ENCODE measurements at places on chromosomes 4 and X.

- DNase-seq, result no peak
Measured at GRCh38 chr4:142563682-142564291, 282.3 kb downstream of the INPP4B start.

- DNase-seq, result no peak
Measured at GRCh38 chr4:106852426-106852825, 183.7 kb downstream of the DKK2 start.

GRCh38 chr4:181475781-181476507 lies 767.3 kb upstream of the TENM3 start:
- no peak for DNase-seq

GRCh38 chr4:2805712-2806389 lies 13.0 kb downstream of the SH3BP2 start:
- DNase-seq, result no peak

GRCh38 chrX:119389214-119389613 lies 9.9 kb upstream of the SLC25A43 start:
- no peak for DNase-seq

- no peak for DNase-seq
Measured at GRCh38 chr4:182190306-182190705, 52.9 kb upstream of the TENM3 start.

DNA sequence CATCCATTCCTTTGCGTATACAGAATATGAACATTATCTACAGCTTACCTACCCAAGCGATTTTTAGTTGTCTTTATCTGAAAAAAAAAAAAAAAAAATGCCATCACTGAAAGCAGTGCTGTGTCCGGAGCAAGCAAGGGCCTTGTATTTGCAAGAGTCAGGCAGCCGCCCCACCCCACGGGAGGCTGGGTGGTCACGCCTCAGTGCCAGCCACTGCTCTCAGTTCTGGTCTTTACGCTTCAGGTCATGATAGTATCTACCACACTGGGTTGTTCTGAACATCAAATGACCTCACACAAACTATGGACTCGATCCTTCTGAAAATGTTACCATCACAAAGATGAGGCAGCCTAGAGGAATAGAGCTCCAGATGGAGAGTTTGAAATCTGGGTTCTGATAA lies 62.7 kb upstream of the HELT start:
- no peak for DNase-seq
